ENCODE measurements at places on chromosomes 4 and X. TPM values are rescaled to one million over a fixed set of nuclear protein-coding genes. Genes with fewer than 3 reads are reported as not detected.

PLP1 gene
- 11.8 TPM for polyA plus RNA-seq

CDX4 gene
- not detected for polyA plus RNA-seq

SHISA3 gene
- polyA plus RNA-seq: 100 TPM

ARHGEF38 gene
- polyA plus RNA-seq: 4.1 TPM

- no peak for DNase-seq
Measured at GRCh38 chr4:152784490-152785350, 5.0 kb downstream of the ARFIP1 start.

DNA sequence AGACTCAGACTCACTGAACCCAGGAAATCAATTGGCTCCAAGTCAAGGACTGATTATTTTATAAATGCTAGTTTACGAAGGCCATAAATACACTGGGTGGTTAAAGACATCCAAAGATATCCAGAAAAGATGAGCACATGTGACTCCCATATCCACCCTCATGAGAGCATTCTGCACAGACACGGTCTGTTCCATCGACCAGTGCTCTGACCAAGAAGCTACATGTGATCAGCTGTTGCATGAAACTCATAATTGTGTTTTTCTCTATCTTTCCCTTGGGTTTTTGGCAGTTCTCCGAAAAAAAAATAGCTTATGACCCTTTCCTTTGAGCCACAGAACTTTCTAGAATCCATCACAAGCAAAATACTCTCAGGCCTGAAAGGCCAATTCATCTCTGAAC lies 2.7 kb upstream of the PIR start:
- no peak for DNase-seq
